ENCODE measurements at places on chromosomes 12 and 14.

DNA sequence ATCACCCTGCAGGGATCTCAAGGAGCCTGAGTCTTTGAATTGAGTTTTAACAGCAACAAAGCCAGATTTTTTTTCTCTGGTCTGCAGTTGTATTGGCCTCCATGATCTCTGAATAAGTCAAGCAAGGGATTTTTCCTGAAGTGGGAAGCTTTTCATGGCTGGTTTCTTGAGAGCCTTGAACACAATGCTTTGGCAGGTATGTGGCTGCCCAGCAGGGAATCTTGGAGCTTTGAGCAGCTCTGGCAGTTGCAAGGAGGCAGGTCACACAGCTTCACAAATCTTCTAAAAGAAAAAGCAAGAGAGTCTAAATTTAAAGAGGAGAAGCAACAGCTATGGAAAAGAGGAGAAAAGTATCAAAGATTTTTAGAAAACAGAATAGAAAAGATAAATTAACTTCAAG, 60.1 kb downstream of the RPS29 start:
- no peak for DNase-seq

DNA sequence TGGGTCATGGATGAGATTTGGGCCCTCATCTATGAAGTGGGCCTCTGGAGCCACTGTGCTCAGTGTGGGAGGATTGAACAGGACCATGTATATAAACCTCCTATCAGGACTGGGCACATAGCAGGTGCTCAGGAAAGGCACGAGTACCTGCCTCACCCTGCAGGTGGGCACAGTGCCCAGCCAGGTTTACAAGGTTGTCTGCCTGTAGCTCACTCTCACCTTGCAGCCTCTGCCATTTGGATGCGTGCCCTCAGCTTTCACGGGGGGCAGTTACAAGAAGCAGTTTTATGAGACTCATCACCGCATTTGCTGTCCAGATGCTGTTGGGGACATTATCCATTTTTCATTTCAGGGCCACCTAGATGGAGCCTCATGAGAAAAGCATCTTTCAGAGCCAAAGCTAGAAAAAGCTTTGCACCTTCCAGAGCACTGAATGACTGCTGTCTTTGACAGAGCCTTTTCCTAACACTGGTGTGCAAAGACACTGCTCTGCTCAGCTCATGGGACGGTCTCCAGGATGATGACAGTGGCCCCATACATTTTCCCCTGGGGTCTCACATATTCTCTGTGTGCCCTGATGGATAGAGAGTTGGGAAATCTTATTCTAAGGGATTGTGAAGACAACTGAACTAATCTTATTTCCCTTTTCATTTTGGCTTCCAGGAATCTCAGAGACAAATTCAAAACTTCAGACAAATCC, 327.5 kb upstream of the RTL1 start:
- DNase-seq: no peak

GRCh38 chr14:88838015-88838414, 13.6 kb downstream of the TTC8 start:
- no peak for DNase-seq

DNA sequence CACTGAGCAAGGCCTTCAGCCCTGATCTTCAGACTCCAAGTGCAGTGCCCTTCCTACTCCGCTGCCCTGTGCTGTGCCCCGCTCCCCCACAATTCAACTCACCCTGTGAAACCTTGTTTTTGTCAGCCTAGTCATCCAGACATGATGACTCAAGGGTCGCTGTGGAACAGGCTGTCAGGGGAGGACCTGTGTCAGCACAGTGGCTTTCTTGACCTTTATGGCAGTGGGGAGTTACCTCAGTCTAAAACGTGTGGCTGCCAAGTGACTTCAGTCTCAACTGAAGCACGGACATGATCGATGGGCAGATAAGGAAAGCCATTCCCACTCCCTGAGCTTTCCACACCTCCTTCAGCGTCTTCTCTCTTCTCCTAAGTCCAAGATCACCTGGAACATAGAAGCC, 16.3 kb upstream of the FLVCR2 start:
- DNase-seq: no peak

GRCh38 chr12:110836291-110836690, 10.5 kb upstream of the CCDC63 start:
- no peak for DNase-seq

- DNase-seq: peak; percentile 32
These were observed 60.0 kb upstream of the DIO3 start for GRCh38 chr14:101501341-101501740.

DNA sequence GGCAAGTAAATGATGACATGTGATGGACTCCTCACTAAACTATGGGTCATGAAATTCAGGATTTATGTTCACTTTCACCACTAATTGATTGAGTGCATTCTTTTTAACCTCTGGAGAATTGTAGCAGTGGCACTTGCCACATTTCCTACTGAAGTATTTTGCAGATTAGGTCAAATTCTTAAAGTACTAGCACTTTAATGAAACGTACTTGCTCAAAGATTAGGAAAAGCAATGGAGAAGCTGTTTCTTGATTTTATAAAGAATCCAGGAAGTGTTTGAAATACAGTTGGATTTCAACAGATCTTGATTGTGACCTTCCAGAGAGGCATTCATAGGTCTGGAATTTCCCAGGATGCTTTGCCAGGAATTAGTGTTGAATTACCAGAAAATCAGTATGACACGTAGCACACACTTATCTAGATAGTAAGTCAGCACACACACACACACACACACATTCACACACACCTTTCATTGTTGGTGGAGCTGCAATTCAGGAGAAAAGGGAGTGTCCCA, 162.6 kb downstream of the MYRFL start:
- DNase-seq: no peak

GRCh38 chr12:31896514-31897039, 62.6 kb upstream of the RESF1 start:
- DNase-seq: no peak

DNA sequence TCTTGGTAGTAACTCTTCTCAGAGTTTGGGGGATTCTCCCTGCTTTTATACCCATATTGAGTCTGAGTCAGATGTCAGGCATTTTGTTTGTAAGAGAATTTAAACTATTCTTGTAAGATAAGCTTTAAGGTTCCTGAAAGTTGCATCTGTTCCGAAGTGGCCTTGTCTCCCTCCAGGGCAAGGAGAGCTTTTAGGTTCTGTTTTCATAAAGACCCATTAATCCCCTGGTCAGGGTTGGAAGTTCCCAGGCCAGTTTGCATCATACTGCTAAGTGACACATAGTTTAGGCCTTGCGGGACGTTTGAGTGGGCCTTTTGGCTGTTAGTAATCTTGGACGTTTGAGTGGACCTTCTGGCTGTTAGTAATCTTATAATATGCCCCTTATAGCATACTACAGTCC, 396.7 kb downstream of the NPAS3 start:
- no peak for DNase-seq

DNA sequence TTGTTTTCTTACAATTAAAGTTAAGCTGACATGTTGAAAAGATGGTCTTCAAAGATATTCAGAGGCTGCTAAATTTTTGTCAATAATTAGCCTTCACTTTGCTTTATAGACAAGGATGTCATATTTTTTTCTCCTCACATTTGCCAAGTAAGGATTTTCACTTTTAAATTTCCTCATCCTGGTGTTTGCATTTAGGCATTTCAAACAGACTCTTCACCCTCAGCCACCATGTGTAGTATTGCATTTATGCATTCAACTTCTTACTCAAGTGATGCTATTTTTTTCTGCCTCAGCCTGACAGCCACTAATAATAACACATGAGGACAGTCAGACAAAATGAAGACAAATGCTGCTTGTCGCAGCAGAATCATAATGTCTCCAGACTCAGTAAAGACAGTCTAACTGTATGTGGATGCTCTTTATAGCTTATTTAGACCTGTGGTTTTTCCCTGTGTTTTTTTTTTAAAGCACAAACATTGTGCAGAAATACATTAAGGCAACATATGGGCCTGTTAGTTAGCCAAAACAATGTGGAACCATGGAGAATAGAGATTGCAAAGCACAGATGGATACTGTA, 481.5 kb downstream of the NPAS3 start:
- DNase-seq: no peak

GRCh38 chr12:53324113-53324778, 2.8 kb upstream of the AAAS start:
- DNase-seq: no peak

DNA sequence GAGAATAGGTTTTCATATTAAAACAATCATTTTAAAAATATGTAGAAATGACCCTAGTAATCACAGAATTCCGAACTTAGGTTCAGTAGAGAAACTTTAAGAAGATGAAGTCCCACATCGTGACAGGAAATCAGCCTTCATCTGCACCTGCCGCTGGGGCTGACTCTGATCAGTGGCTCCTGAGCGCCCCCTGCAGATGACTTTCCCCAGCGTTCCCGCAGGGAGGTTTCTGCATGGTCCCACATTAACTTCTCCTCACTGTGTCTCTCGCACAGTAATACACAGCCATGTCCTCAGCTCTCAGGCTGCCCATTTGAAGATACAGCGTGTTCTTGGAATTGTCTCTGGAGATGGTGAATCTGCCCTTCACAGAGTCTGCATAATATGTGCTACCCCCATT, 1131.1 kb downstream of the TMEM121 start:
- DNase-seq: no peak

DNA sequence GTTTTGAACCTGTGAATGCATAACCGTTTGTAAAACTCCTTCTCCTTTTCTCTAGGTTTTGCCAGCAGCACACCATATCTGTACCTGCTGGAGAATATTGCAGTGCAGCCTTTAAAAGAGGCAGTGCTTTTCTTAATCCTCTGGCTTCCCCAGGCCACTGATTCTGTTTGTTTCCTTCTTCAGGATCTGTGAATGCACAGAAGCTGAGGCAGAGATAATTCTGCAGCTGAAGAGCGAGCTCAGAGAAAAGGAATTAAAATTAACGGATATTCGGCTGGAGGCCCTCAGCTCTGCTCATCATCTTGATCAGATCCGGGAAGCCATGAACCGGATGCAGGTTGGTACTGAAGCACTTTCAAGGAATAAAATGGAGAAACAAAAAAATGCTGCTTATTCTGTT, 348.7 kb downstream of the NAV3 start:
- DNase-seq: no peak

DNA sequence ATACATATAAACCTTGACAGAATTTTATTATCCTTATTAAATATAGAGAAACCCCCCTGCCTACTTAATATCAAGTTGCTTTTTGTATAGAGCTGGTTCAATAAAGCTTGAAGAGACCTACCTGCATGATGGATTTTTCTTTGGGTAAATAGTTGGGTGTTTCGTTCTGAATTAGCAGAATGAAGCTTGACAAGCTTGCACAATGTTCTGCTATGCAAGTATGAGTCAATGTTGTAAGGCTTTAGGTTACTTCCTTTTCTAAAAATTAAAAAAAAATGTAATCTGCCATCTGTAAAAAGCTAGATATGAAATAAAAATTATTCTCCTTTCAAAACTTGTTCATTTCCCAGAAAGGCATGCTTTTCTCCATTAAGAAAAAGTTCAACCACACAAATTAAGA, 1662.6 kb upstream of the SEL1L start:
- no peak for DNase-seq

DNA sequence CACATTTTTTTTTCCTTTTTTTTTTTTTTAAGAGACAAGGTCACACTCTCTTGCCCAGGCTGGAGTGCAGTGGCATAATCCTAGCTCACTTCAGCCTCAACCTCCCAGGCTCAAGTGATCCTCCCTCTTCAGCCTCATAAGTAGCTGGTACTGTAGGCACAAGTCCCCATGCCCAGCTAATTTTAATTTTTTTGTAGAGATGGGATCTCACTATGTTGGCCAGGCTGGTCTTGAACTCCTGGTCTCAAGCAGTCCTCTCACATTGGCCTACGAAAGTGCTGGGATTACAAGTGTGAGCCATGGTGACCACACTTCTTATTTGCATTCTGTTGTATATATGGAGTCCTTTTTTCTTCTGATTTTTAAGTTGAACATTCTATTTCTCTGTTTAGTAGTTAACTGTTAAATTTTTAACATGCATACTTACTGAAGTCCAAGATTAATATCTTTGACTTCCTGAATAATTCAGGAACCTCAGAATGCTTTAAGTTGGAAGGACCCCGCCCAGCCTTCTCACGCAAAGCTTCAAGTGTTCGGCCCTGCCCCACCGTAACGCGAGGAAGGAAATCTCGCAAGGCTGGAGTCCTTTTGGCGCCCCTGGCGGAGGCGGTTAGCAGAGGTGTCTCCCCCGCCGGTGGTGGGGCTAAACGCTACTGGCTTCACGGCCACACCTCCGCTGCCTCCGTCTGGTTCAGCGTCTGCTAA, 21.6 kb downstream of the SPATS2 start:
- no peak for DNase-seq

DNA sequence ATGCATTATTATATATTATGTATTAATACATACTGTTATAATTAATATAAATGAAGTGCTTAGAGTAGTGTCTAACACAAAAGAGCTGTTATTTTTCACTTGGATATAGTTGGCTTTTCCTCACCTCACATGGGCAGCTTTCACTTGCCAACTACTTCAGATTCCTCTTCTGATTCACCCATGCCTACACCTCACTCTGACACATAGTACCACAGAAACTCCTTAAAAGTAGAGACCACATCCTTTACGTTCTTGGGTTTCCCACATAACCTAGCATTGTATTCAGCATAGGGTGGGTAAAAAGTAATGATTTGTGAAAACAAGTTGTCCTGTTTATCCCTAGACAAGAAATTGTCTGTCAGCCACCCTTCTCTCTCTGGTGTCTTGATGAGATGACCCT, 61.0 kb downstream of the DIO2 start:
- no peak for DNase-seq

- no peak for DNase-seq
These were observed 128.2 kb downstream of the TMEM30B start for GRCh38 chr14:61152851-61153364.

GRCh38 chr12:81639196-81639595, 120.0 kb downstream of the PPFIA2 start:
- no peak for DNase-seq

Measured in right forelimb (tissue), 1 donor.